NCI-H1694 treated with DMSO at 0.1 percent for 48 hours (cell line): ENCODE measurements at places on chromosomes 12 and 14.

DNA sequence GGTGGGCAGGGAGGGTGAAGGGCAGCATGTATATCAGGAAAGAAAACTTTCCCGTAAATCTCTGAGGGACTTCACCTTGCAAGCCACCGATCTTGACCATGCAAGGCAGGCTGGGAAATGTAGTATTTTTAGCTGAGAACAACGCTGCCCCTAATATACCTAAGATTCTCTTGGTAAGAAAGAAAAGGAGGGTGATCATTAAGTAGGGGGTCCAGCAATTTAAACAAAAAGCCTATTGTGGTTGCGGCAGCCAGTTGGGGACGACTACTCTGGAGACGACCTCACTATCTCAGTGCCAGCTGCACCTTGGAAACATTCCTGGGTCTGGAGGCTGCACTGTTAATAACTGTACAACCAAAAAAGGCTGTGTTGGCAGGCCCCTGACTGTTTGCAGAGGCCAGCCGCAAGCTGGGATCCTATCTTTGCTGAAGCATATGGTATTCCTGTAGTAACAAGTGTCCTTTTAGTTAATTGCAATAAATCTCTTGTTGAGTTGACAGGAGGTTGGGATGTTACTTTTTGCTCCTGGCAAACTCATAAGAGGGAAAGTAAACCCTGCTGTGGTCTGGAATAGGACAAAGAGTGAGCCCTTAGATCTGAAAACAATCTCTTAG is 6.4 kb downstream of the APOLD1 start:
- peak; percentile 99 for DNase-seq

- DNase-seq, result no peak
Measured at GRCh38 chr12:7354529-7354928, 50.7 kb downstream of the ACSM4 start.

- DNase-seq, result peak; percentile 75
Measured at GRCh38 chr12:51863933-51864832, 15.7 kb upstream of the FIGNL2 start.

GRCh38 chr14:92792885-92793284 is 1.2 kb upstream of the GOLGA5 start:
- DNase-seq, result no peak
